ENCODE measurements at places on chromosomes 2 and 18.

GRCh38 chr2:187136646-187137045, 287.7 kb upstream of the ZSWIM2 start:
- no peak for DNase-seq

DNA sequence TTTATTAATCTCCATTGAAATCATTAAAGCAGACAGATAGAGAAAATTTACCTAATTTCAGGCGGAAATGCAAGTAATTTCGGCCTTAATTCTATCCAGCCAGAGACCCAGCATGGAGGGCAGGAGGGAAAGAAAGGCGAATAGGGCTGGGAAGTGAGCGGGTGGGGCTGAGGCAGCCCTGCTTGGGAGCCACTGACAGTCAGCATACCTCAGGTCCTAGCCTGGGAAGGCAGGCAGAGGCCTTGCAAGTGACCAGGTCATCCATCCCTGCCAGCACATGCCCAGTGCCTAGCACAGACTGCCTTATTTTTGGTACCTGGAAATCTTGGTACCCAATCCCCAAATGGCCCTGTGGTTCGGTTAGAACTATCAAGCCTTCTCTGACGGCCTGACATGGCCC, 1.5 kb downstream of the GDF7 start:
- DNase-seq, result no peak

GRCh38 chr2:216658757-216659156, 25.5 kb downstream of the IGFBP2 start:
- no peak for DNase-seq

GRCh38 chr2:69948032-69948962, 13.1 kb downstream of the ASPRV1 start:
- no peak for DNase-seq

DNA sequence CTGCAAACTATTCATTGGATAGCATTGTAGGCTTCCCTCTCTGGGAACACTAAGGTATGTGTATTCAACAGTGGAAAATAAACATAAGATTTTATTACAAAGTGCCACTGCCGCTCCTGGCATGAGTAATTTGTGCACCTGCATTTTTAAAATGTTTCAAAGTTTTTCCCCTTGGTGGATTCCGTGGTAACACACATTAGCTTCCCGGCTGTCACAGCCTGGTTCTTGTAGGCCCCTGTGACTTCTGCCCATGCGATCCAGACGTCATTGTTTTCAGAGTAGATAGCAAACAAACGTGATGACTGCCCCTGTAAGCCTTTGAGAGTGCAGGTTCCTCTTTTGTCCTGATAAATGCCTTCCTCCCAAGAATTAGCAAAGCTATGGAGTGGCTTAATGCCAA, 421.0 kb downstream of the ZNF521 start:
- no peak for DNase-seq

DNA sequence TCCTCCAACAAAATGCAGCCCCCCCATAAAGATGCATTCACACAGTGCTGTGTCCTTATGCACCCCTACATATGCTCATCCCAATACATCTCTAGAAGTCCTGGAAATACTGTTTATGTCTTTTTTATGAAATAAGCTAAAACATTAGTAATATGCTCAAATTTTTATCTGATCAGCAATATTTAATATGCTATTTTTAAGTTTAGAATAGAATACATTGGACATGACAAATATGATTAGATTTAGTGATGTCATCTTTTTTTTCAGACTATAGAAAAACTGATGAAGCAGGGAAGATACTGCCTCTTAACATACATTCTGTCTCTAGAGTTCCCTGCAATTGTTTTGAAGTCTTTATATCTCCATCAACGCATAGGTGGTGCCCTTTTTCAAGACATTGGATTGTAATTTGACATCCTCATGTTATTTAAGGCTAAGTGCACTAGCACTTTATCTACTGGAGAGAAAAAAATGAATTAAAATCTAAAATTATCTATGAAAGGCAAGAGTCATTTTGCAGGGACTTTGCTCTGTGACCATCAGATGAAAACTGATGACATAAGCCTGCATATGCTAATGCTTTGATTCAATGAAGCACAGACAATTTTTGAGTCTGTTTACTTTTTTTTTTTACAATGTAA, 395.3 kb downstream of the LPIN1 start:
- DNase-seq, result no peak

- no peak for DNase-seq
Measured at GRCh38 chr18:23069898-23070297, 65.4 kb upstream of the CABLES1 start.

DNA sequence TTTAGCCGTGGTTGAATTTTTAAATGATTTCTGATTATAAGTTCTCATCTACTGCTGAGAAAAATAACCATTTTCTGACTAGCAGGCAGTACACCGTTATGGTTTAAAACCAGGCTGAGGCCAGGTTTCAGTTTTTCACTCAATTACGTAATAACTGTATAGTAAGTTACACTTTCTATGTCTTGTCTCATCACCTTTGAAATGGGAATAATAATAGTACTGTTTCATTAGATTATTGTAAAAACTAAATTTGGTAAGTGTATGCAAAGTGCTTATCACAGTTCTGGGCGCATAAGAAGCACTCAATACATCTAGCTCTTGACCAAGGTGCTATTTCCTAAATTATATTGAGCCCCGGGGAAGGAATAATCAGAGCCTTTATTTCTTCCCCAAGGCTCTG, 76.8 kb downstream of the LIMS1 start:
- DNase-seq, result no peak

DNA sequence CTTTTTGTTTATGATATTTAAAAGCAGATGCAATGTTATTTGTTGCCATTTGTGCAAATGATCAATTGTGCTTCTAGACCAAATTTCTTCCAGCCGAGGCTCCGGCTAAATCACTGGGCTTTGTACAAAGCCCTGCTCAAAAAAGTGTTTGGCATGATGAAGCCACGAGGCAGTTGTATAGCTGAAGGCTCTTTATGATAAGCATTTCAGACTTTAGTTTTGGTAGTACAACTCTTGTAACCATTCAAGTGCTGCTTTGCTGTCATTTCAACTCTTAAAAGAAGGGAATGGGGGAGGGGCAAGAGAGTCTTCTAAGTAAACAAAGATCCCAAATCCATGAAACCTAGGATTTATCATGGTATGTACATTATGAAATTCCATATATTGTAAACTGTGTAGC, 3.3 kb upstream of the ZNF532 start:
- no peak for DNase-seq

GRCh38 chr2:16181741-16182090, 241.4 kb downstream of the MYCN start:
- no peak for DNase-seq

GRCh38 chr2:179884193-179884592, 22.8 kb upstream of the ZNF385B start:
- no peak for DNase-seq

GRCh38 chr2:228432116-228432515, 250.6 kb upstream of the SPHKAP start:
- no peak for DNase-seq

DNA sequence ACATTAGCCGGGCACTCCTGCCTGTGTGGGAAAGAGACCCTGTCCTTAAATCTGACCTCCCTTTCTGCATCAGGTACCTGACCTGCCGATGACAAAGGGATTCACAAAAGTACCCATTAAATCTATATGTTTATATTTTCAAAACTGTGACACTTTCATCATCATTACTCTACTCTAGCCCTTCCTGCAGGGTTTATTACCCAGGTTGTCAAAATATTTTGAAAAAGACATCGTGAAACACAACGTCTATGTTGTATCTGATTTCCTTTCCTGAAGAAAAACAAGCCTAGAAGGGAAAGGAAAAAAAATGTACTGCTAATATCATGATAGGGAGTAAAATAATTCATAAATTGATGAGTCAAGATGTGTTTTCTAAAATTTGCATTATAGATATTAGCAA, 15.2 kb upstream of the KYNU start:
- no peak for DNase-seq

DNA sequence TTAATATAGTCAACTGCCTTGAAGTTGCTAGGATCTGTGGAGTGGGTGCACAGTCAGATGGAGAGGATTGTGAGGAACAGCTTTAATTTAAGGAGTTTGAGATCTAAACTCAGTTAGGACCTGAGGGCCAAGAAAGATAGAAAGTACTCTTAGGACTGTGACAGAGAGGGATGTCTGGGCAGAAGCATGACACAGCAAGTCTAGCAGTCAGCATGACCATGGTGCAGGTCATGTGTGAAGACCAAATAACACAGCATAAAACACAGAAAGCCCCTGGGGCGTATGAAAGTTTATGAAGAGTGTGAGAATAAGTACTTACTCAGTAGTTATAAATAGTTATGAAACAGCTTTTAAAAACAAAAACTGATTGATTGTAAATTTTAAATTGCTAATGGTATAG, 107.2 kb downstream of the GALNT1 start:
- no peak for DNase-seq

DNA sequence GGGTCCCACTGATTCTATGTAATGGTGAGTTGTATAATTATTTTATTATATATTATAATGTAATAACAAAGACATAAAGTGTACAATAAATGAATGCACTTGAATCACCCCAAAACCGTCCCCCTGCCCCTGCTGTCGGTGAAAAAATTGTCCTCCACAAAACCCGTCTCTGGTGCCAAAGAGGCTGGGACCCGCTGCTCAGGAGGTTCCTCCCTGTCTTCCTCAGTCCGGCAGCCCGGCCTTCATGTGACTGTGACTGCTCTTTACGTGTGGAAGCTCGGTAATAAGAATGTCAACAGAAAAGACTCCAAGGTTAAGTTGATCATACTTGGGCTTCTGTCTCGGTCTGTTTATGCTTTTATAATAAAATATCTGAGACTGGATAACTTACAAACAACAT, 32.7 kb upstream of the ADNP2 start:
- no peak for DNase-seq

GRCh38 chr2:10448576-10449485, 704 bp upstream of the ODC1 start:
- peak; percentile 80 for DNase-seq

- no peak for DNase-seq
Measured at GRCh38 chr2:224781400-224781799, 65.2 kb upstream of the CCDC195 start.

DNA sequence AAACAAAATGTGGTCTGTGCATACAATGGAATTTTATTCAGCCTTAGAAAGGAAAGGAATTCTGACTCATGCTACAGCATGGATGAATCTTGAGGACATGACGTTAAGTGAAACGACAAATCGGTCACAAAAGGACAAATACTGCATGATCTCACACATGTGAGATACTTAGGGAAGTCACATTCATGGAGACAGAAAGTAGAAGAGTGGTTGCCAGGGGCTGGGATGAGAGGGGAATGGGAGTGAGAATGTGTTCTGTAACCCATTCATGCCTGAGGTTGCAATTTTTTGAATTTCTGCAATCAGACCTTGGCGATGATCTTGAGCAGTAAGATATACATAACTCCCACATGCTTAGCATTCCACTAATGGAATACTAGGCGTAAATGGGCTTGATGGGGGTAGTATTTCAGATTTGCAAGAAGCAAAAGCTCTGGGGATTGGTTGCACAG, 22.0 kb downstream of the FHL2 start:
- no peak for DNase-seq

- DNase-seq, result no peak
Measured at GRCh38 chr2:179569831-179570233, 291.6 kb downstream of the ZNF385B start.

- DNase-seq, result no peak
Measured at GRCh38 chr2:43139996-43140621, 86.3 kb downstream of the ZFP36L2 start.

- no peak for DNase-seq
Measured at GRCh38 chr2:38599706-38600105, 3.0 kb downstream of the HNRNPLL start.

DNA sequence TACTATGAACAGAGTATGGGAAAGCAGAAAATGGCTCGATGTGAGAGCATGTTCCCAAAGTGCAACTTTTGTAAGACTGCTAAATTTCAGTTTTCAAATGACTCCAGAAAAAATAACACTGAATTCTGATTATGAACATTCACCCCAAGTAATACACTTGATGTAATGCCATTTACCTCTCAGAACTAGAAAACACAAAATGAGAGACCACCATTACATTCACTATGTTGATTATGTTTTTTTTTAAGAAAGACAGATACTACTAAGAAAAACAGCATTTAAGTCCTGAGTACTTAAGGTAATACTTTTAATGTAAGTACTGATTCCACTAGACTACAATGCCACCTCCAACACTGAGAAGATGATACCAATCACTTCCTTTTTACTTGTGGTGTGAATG, 38.5 kb downstream of the SFT2D3 start:
- no peak for DNase-seq

GRCh38 chr2:110659248-110659647, 18.6 kb downstream of the BUB1 start:
- no peak for DNase-seq

GRCh38 chr18:77133835-77134496, 1.4 kb upstream of the MBP start:
- no peak for DNase-seq

DNA sequence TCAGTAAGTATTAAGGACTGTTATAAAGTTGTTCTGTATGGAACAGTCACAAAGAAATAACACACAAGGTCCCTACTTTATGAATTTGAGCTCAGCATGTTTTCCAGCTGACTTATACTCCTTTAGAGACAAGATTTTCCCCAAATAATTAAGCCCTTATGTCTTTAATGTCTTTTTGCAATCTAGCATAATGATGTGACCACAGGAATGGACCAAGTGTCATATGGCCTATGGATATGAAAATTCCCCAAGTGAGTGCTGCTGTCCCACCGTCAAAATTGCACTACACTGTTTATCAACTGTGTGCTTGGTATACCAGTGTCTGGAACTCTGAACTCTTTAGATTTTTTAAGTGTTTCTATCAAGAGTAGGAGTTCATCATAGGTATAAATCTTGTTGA, 369.6 kb downstream of the PID1 start:
- DNase-seq, result no peak

DNA sequence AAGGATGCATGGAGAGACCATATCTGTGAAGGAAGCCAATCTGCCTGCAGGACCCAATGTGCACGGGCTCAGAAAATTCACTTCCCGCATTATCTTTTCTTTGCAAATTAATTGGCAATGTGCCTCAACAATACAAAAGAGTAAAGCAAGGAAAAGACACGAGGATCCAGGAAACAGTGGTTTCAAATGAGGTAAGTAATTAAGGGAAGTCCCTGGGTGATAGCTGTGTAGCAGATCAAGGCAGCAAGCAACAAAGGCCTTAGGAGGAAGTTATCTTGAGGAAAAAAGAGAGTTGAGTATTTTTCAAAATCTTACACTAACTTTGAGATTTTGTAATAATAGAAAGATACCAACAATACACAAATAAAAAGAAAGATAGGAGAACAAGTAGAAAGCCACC, 44.3 kb upstream of the TGIF1 start:
- no peak for DNase-seq

- DNase-seq, result no peak
Measured at GRCh38 chr18:9521770-9522169, 46.5 kb downstream of the RALBP1 start.

DNA sequence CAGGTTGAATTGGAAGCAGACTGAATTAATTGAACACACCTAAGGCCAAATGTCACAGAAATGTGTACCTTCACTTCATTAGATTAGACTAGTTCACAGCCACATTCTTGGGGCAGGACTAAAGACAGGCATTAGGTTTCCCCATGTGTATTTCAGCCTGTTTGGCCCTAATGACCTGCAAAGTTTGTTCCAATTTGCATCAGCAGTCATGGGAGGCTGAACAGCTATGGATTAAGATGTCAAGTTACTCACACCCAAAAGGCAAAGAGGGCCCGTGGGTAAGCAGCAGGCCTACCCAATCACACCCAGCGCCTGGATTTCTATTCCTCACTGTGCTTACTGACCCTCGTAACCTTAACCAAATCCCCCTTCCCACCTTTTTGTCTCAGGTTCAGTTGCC, 99.6 kb upstream of the RIOK3 start:
- no peak for DNase-seq
